ENCODE measurements at places on chromosomes 16 and 17.

DNA sequence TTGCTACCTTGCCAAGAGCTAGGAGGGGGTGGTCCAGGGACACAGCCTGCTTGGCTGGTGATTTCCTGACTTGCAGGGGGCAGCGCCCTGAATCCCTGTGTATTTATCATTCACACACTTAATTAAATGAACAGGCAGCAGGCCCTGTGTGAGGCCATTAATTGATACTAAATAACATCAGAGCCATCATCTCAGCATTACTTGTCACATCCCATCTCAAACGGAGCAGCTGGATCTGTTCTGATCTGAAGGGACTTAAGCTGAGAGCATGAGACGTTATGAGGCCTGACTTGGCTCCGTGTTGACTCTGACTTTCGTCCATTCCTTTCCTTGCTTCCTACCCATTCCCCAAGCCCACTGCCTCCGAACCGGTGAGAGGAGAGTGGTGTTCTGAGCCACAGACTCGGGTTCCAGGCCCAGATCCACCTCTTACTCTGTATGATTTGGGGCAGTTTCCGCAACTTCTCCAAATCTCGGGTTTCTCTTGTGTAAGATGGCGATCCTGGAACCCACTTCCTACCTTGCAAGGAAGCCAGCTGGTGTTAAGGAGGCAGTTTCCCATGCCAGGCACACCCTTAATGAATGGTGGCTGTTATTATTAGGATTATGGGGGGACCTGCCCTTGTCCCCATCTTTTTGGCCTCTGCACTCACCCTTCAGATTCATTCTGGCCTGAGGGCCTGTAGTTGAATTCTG is 33.8 kb downstream of the CACNA1G start:
- DNase-seq, result no peak

DNA sequence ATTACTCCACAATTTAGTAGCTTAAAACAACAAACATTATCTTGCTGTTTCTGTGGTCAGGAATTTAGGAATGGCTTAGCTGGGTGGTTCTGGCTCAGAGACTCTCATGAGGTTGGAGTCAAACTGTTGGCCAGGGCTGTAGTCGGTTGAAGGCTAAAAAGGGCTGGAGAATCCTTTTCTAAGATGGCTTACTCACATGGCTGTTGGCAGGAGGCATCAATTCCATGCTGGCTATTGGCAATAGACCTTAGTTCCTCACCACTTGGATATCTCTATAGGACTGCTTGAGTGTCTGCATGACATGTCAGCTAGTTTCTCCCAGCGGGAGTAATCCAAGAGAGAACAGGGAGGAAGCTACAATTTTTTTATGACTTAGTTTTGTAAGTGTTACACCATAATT is 6.6 kb upstream of the EFCAB13 start:
- no peak for DNase-seq

DNA sequence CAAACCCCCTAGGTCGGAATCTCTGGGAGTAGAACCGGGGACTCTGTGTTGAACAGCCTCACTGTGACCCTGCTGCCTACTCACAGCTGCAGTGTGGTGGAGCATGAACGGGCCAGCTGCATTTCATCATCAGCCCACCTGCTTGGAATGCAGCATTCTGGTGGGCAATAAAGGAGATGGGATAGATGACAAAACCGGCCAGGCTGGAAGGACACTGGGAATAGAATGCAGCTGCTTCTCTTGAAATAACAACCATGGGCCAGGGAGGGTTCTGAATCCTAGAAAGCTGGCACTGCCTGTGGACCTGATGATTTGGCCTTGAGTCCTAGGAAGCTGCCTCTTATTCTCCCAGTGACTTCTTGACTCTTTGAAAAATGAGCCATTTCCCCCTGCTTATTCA is 23.5 kb downstream of the CFAP97D1 start:
- no peak for DNase-seq

DNA sequence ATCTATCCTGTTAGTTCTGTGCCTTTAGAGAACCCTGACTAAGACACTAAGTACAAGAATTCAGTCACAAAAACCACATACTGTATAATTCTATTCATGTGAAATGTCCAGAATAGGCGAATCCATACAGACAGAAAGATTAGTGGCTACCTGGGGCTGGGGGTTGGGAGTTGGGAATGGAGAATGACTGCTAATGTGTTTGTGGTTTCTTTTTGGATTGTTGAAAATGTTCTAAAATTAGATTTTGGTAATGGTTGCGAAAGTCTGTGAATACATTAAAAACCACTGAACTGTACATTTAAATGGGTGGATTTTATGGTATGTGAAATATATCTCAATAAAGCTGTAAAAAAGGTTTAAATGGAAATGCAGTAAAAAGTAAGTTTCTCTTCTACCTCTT is 80.4 kb upstream of the AKTIP start:
- no peak for DNase-seq

All from hematopoietic multipotent progenitor cell treated with erythropoietin and hydrocortisone succinate and interleukin-3 and kit ligand, for 15 days (in vitro differentiated cells).